ENCODE measurements at places on chromosomes 7 and 10.

GRCh38 chr10:118027397-118027796, 19.3 kb downstream of the RAB11FIP2 start:
- peak; percentile 9 for DNase-seq

DNA sequence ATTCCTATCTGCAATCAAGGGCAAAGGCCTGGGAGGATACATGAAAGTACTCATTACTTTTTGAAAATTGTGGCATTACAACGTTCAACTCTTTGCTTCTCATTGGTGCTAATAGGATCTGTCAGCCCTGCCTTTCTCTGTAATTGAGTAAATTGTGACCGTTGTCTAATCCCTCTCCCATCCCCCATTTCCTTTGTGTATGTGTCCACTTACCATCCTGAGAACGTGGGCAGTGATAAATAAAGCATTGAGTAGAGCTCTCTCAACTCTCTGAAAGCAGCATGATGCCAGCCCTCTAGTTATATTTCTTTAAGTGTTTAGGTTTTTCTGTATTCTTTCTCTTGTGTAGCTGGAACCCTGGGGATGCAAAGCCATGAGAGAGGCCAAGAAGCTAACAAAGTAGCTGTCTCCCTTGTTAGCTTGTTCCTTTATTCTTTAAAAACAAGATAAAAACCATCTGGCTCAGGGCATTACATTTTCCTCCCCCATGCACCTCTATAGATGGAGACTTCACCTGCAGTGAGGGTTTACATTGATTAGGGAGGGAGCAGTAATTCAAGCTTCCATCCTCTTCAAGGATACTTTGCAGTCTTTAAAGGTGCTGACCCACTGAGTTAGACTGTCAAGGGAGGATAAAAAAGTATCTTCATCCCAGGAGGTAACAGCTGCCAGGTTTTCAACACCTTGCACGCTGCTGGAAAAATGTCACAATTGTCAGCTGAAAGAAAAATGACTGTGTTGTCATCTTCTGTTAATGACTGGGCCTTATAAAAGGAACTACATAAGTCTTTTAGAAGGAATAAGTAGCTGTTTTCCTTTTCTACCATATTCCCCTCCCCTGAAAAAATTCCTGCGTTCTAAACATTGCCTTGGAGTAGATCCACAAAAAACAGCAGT, 112.3 kb downstream of the BTRC start:
- no peak for DNase-seq

DNA sequence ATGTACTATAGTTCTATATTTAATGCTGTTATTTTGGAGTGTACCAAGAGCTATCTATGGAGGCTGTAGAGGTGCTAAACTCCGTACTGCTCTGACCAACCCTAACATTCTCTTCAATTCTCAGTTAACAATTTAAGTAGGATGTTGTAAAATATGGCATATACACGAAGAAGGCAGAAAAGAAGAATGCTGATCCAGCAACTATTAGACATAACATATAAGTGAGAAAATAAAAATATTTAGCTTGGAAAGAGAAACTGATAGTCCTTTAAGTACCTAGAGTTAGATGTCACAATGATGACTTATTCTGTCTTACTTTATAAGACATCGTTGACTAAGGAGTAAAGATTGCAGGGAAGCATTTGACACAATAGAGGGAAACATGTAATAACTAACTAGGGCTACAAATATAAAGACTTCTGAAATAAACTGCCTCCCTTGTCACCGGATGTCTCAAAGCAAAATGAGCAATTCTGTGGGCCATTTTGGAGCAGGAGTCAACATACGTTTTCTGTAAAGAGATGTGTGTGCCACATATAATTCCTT, 159.5 kb downstream of the CPEB3 start:
- DNase-seq, result no peak

GRCh38 chr10:110865186-110865808, 6.4 kb upstream of the PDCD4 start:
- DNase-seq, result no peak

DNA sequence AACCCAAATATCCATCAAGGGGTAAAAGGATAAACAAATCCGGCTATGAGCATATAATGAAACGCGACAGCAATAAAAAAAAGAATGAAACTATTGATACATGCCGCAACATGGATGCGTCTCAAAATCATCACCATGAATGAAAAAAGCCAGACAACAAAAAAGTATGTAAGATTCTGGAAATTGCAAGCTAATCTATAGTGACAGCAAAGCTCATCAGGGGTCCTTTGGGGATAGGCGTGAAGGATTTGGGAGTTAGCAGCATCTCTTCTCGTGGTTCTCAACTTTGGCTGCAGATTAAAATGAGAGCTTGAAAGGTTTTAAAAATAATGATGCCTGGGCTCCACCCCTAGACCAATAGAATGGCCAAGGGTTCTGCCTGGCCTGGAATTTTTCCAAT, 46.0 kb upstream of the ELN start:
- no peak for DNase-seq

- no peak for DNase-seq
Measured at GRCh38 chr10:130017631-130018022, 53.6 kb upstream of the EBF3 start.

DNA sequence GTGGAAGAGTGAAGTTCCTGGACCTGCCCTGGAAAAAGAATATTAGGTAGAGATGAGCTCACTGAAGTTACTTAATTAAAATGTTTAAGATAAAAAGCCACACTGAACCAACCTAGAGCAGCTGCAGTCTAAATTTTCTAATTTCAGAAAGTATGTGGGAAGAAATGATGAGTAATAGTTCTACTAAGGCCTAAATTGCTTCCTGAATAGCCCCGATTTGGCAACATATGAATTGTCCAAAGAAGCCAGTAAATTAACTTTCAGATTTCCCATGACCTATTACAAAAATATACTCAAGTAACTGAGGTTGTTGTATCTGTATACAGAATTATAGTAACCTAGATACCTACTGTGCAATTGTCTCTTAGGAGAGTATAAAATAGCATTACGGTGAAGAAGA, 312.6 kb downstream of the IPMK start:
- no peak for DNase-seq

DNA sequence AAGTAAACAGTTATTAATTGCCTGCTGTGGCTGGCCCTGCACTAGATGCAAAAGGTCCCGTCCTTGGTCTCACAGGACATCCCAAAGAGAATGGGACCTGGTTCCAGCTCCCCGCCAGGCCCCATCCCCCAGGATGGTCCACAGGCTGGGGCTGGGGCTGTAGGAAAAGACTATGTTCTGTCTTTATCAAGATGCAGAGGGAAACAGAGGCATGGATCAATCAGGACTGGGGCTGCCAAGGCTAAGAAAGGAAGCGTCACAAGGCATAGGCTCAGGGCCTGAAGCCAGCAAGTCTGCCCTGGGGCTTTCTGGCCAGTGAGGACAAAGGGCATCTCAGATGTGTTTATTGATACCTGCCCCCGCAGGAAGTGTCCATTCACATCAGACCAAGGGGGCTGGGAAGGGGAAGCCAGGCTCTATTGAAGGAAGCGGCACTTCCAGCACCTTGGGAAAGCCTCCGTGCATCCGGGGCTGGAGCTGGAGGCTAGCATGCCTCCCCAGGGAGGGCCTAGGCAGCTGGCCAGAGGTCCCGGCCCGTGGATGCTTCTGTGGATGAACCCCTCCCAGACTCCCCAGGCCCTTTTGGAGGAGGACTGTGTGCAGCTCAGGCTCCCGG, 5.8 kb downstream of the VSIR start:
- DNase-seq, result no peak

GRCh38 chr7:20440472-20441105, 109.9 kb downstream of the ITGB8 start:
- no peak for DNase-seq

DNA sequence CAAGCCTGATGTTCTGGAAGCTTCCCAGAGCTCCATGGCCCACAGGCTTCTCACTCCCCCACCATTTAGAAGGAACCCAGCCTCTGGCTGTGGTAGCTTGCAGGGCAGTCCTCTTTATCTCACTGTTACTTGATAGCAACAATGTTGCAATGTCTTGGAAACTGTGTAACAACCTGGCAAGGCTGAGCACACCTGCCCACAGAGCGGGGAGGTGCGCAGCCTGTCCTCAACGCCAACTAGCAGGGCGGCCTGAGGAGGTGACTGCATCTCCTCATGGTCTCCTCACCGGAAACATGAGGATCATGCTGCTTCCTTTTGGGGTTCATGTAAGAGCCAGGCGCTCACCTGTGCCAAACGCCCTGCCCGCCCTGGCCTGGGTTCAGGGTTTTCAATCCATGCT, 43.7 kb upstream of the INSIG1 start:
- no peak for DNase-seq

GRCh38 chr10:58275908-58276307, 6.9 kb downstream of the CISD1 start:
- DNase-seq, result no peak

GRCh38 chr7:19351341-19352304, 206.4 kb upstream of the FERD3L start:
- no peak for DNase-seq

DNA sequence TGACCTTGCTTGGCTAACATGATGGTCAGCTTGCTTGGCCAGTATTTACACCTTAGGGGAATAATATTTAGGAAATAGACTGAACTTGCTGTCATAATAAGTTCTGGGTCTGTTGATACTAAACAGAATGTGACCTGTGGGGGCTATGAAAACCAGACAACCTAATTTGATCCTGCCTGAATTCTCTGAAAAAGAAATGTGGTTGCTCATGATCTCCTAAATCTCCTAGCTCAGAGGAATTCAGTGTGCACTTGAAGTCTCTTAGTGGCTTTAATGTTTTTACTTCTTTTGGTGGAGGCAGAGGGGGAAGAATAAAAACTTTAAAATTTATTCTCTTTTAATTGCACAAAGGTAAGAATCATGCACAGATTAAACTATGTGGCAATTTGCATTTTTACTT, 205.2 kb downstream of the SEC23IP start:
- DNase-seq, result no peak

DNA sequence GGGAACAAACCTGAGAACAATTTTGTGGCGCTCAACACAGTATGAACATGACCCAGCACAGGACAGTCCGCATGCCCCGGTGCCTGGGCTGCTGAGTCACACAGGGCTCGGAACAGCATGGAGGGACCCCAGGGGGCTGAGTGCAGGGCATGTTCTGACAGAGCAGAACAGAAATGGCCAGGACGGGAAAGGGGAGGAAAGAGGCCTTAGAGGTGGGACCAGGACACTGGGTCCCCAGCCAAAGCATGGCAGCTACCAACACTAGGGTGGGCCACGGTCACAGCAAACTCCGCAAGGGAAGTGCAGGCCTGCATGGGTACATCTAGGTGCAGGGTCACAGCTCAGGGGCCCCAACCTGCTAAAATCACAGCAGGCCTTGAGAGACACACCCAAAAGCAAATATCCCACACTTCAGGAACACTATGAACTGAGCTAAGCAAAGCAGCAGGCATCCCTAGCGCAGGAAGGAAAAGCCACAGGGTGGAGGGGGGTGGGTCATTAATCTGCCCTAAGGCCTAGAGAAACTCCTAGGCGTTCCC, 5.6 kb downstream of the IMPDH1 start:
- no peak for DNase-seq

DNA sequence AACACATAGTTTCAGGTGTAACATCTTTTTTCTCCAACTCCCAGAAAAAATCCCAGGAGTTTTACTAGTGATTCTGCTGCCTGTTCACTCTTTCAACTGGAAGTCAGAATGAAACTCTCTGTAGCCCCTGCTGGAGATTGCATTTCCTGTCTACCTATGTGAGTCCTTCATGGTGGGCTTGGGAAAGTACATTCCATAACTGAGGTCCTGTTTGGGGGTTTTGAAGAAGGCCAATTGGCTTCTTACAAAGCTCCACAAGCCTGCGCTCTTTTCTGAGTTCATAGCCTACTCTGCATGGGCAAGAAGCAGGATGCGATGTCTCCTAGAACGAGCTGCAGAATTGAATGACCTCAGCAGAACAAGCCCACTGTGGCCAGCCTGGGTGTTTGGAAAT, 86.7 kb downstream of the LYZL2 start:
- DNase-seq, result no peak

GRCh38 chr10:74542077-74542476, 284.3 kb upstream of the KAT6B start:
- DNase-seq, result no peak

GRCh38 chr10:48605786-48606529, 1.1 kb upstream of the ARHGAP22 start:
- DNase-seq, result no peak

- DNase-seq, result no peak
Measured at GRCh38 chr10:103745341-103746247, 109.8 kb downstream of the SH3PXD2A start.

DNA sequence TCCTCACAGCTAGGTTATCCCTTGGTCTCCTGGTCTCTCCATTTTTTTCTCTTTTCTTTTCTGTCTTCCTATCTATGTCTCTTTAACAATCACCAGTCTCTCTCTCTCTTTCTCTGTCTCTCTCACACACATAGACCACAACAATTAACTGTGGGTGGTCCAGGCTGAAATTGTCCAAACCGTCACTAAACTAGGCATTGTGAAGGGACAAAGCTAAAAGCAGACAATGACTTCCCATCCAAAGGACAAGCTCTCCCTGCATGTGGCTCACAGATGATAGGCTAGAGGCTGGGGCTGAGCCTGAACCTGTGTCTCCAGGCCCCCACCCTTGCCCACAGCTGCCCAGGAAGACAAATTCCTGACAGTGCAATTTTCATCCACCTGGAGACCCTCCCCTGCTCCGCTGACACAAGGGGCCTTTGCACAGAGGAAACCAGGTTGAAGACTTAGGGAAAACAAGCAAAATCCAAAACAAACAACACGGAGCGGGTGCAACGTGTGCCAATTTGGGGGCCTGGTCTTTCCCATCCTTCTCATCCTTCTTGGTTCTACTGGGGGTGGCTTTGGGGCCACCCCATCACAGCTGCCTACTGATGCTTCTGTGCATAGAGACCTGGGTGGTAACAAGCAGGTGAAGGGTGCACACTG, 755.4 kb downstream of the GRID1 start:
- DNase-seq, result no peak

- peak; percentile 30 for DNase-seq
Measured at GRCh38 chr7:15720849-15721471, 34.5 kb upstream of the MEOX2 start.

DNA sequence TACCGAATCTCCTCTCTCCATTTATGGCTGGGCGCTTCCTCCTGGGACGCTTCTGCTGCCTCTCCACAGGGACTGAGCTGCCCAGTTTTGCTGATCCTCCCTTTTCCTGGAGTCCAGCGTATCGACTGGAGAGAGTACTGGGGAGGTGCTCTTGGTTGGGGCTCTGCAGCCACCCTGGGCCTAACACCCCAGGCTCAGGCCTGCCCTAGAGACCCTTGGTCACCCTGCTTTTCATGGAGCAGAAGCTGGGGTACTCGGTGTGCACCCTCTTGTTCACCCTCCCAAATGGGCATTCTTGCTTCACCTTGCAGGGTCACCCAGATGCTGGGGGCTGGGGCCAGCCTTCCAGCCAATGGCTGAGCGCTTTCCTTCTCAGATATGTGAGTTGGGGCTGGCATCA, 88.8 kb upstream of the RET start:
- no peak for DNase-seq

- no peak for DNase-seq
Measured at GRCh38 chr7:105205592-105206237, 183.0 kb downstream of the SRPK2 start.

DNA sequence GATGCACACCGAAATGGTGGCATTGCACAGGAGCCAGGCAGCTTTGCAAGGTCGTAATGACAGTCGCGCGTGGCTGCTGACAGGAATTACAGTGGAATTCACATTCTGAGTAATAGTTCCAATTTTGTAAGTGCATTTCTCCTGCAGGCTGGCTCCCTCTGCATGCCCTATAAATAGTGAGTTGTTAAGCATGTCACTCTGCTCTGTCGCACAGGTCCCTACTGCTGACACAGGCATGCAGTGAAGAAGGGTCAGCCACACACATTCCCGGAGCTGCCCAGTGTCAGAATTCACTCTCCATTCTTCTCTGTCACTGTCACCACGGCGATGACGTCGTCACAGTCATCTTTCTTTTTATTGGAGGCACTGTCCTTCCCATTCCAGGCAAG, 49.2 kb upstream of the SHH start:
- no peak for DNase-seq

GRCh38 chr7:84663224-84663623, 468.6 kb upstream of the SEMA3A start:
- no peak for DNase-seq

All from hippocampal formation (tissue), 2 donors.